ENCODE measurements at places on chromosomes 3 and 15. TPM values are rescaled to one million over a fixed set of nuclear protein-coding genes. Genes with fewer than 3 reads are reported as not detected.

DNA sequence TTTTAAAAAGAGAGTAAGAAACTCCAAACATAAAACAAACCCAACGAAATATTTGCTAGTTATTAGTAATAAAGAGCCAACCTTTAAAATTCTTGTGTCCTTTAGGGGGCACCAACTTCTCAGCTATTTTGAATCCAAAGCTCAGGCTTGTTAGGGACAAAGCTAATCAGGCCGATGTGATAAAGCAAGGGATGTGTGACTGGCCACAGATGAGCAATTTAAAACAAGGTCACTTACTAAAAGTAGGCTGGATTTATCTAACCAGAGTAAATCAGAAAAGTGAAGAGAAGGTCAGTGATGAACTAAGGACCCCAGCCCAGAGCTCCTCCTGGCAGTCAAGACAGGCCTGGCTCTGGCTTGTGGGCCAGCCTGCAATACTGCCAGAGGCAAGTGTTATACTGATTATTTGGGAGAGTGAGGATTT lies 108.5 kb downstream of the CYP19A1 start:
- DNase-seq = no peak

DNA sequence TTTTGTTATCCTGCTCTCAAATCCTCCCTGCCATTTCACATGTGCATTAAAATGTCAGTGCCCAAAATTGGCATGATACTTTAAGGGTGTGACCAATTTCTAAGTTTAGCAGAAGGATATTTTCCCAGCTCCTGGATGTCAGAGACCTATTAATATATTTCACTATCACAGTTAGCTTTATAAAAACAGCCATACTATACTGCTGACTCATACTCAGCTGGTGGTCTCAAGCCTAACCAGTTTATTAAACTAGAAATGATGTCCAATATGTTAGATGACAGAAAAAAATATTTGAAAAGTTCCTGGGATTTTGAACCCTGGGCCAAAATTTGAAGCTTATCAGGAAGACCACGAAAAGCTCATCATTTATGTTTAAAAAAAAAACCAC lies 60.9 kb upstream of the ZNF280D start:
- no peak for DNase-seq

- no peak for DNase-seq
Measured at GRCh38 chr15:52717924-52718323, 38.7 kb upstream of the ATOSA start.

DNA sequence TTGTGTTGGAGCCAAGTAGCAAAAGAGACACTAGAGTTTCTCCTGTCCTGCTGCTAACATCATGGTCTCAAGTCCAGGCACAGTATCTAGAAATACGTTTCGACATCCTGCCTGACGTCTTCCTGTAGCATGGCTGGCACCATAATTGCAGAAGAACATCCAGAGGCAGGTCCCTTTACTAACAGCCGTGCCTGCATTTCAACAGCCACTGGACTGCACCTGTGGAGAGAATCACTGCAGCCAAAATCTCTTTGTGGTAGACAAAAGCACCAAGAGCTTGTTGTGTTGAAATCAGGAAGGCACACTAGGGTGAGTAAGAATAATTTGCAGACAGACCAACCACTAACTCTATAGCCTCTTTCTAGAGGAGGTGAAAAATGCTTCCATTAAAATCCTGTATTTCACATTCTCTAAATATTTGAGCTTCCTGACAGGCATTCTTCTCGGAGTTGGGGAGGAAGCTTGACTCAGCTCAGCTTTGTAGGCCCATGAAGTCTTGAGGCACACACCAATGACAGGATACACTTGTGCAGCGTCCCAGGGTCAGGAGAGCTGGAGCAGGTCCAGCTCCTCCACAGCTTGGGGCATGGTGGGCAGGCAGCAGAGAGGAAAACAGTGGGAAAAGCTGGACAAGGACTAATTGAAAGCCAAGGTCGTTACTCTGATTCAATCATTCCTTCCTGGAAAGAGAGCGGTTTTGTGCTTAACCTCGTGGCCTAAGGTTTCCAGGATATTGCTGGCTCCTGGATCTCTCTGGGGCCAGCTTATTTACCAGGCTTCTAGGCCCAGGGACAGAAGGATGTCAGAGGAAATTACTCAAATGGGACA lies 244.9 kb downstream of the FAM43A start:
- no peak for DNase-seq

The SEMA3B gene
- total RNA-seq = 156 TPM
